ENCODE measurements at places on chromosomes 13 and 19.

DNA sequence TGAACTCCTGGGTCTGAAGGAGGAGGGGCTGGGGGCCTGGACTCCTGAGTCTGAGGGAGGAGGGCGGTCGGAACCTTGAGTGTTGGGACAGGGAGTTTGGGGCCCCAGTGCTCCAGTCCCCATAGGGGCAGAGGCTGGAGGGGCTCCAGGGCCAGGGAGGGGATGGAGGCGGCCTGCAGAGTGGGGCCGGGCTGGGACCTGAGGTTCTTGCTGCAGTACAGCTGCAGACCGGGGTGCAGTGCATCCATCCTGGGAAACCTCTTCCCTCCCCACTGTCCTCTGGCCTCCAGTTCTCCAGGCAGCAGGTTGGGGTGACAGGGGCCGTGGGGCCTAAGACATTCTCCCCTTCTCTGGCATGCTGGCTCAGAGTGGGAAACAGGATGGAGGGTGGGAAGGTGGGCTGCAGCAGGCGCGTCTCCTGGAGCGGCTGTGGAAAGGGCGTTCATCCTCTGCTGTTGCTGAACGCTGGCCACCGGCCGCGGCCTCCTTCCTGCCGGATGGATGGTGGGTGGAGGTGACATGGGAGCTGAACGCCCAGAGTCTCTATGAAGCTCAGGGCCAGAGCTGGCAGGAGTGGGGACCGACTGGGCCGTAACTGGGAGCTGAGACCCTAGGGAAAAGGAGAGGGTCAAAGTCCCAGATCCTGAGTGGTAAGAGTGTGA lies 1.6 kb downstream of the BRSK1 start:
- DNase-seq, result no peak

DNA sequence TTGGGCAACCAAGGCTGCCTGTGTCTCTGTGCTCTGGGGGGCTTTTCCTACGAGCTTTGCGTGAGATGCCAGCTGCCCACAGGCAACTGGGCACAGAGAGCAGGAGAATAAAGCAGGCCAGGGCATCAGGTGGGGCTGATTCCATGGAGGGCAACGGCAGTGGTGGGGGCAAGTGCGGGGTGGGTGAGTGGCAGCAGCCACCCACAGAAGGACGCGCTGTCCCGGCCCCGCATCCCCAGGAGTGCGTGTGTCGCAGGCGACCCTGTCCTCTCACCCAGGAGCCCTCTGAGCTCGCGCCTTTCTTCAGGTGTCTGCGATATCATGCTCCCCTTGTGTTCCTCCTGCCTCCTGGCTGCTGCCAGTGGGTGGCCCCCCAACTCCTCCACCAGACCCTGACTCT lies 67.4 kb downstream of the MCF2L start:
- DNase-seq, result no peak

- no peak for DNase-seq
These were observed 23.0 kb downstream of the PPP1R37 start for GRCh38 chr19:45115809-45116615.

DNA sequence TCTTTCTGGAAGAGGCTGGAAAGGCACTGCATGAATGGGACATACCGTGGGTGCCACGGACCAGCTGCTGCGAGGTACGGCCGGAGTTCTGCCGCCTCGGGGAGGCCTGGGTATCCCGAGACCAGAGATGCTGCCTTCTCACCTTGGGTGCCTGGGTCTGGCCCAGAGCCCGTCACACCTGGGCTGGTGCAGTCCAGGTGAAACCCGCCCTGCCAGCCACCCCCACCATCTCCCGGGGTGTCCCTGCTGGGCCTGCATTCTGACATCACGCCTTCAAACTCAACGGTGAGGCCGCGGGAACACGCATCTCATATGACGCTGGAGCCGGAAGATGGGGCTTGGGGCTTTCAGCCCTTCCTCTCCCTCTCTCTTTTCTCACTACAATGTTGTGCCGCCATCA lies 98.0 kb downstream of the GADD45B start:
- DNase-seq, result no peak

DNA sequence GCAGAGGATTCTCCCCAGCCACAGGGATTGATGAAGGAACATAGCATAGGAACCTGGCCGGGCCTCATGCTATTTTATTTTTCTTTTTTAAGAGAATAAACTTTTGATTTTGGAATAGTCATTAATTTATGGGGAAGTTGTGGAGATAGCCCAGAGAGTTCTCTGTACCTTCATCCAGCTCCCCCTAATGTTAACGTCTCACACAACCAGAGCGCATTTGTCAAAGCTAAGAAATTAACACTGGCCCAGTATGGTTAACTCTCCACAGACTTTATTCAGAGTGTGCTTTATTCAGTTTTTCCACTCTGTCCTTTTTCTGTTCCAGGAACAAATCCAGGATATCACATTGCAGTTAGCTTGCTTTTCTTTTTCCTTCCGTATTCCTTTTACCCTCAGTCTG lies 59.4 kb downstream of the RGCC start:
- no peak for DNase-seq

DNA sequence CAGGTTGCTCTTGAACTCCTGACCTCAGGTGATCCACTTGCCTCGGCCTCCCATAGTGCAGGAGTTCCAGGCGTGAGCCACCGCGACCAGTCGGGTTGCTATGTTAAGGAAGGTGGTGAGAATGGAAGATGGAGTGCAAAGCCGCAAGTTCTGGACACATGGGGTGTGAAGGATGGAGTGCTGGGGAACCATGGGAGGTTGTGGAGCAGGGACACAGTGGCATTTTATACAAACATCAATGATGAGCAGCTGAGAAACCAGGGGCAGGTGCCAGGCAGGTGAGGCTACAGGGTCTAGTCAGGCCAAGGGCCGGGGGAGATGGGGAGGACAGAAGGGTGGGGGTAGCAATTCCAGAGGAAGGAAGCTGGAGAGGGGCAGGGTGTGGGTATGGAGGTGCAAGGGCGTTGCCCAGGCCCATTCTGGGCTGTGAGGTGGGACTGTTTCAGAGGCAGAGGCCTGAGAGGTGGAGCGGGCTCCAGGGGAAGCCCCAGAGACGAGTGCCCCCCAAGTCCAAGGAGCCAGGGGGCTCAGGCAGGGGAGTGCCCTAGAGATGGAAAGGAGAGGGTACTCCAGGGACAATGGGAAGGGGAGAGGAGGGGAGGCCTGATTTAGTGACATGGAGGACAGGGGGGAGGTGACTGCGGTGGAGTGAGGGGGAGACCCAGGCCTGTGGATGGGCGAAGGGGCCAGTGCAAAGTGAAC lies 1.9 kb upstream of the RAX2 start:
- no peak for DNase-seq

GRCh38 chr19:7961920-7962626 lies 18.6 kb upstream of the TIMM44 start:
- DNase-seq, result no peak

DNA sequence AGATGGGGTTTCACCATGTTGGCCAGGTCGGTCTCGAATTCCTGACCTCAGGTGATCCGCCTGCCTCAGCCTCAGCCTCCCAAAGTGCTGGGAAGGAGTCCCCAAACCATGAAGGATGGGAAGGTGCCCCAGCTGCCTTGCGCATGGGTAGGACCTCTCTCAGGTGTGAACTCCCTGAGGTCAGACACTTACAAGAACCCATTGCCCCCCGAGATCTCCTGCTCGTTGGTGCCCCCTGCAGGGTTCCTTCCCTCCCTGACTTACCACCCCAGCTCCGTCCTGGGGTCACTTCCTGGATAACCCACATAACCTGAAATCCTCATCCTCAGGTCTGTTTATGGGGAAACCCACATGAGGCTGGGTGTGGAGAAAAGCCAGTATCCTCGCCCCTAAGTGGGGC lies 41.7 kb downstream of the UNC13A start:
- DNase-seq, result no peak

- no peak for DNase-seq
These were observed 72.0 kb upstream of the MCF2L start for GRCh38 chr13:112896736-112897602.

GRCh38 chr13:77544355-77544754 lies 8.8 kb downstream of the SCEL start:
- no peak for DNase-seq

- no peak for DNase-seq
These were observed 53.0 kb upstream of the GPC6 start for GRCh38 chr13:93173654-93174053.

- DNase-seq, result no peak
These were observed 13.6 kb downstream of the ZSWIM4 start for GRCh38 chr19:13808856-13809255.

- DNase-seq, result no peak
These were observed 30.9 kb upstream of the CYP2B6 start for GRCh38 chr19:40960062-40960685.

DNA sequence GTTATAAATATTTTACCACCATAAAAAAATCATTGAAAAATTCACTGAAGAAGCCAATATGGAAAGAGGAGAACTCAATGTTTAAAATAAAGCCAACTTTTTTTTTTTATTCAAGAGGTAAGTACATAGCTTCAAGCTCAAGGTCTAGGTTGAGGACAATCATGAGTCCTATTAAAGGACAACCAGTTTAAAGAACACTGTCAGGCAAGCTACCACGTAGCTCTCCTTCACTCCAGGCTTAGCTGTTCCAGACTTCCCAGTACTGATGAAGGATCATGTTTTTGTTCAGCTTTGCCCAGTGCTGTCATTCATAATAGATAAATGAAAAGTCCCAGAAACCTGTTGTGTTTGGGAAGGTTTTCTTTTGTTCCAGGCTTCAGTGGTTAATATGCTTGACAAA lies 10.0 kb upstream of the MLNR start:
- no peak for DNase-seq

Data from stimulated activated CD4-positive, alpha-beta T cell treated with anti-CD3 and anti-CD28 coated beads, Interleukin-1b, Interleukin-23, amount 100 ng/mL, for 24 hours (primary cell).